ENCODE measurements at places on chromosomes 12 and 14.

DNA sequence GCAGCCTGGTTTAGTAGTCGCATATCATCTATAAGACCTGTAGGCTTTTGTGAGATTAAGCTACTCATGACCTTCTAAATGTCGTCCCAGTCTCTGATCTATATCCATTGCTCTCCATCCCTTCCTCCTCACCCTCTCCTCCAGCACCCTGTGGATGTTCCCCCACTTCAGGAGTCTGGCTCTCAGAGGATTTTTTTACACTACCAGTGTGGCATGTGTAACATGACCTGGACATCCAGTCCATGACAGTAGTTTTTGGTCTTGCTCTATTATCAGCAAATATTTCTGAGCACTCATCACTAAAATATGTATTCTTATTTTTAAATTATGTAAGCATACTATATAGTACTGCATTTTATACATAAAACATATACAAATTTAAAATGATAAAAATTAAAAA lies 142.1 kb downstream of the DYRK2 start:
- DNase-seq, result no peak

GRCh38 chr12:70648831-70649230 lies 11.6 kb upstream of the PTPRB start:
- no peak for DNase-seq

DNA sequence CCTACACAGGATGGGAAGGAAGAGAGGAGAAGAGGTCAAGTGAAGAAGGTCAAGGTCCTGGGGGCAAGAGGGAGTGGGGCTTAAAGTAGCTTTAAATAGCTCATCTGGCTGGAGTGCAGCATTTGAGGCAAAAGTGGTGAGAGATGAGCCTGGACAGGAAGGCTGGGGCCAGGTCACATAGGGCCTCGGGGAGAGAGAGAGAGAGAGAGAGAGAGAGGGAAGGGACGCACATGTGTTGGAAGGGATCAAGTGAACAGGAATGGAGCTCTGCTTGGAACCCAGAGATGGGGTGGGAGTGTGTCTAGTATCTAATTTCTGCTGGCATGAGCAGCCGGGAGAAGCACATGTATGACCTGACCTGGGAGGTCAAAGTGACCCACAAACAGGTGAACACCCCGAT lies 407.5 kb downstream of the MED13L start:
- DNase-seq, result no peak

- DNase-seq, result no peak
Measured at GRCh38 chr12:4431866-4432265, 13.7 kb downstream of the FGF6 start.

DNA sequence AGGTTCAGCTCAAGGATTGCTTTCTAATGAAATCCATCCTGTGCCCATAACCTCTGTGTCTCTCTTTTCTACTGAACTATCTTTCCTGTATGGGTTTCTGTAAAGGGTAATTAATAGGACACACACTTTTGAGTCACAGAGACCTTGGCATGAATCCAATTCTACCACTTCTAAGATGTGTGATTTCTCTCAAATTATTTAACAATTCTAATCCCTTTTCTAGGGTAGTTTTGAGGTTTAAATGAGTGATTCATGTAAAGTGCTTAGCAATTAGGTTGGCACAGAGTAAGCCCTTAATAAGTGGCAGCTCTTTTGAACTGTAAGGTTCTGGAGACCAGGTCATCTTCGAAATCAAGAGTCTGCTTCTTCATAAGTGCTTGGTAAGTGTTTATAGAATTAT lies 202.7 kb downstream of the RASSF9 start:
- DNase-seq, result no peak

- no peak for DNase-seq
Measured at GRCh38 chr12:11559626-11560340, 89.7 kb upstream of the ETV6 start.

Data from Right ventricle myocardium superior (tissue), 1 donor.